Diencephalon (tissue), 1 donor: ENCODE measurements at places on chromosomes 4 and X. TPM values are rescaled to one million over a fixed set of nuclear protein-coding genes. Genes with fewer than 3 reads are reported as not detected.

The CT45A10 gene
- not detected for total RNA-seq

The ITIH6 gene
- not detected for total RNA-seq

The HCFC1 gene
- total RNA-seq: 15.2 TPM

The ZDHHC9 gene
- 31.6 TPM for total RNA-seq

The GLOD5 gene
- not detected for total RNA-seq

The IL1RAPL1 gene
- total RNA-seq: 30.9 TPM

The SLC9B1 gene
- total RNA-seq: 3.7 TPM

The PLXNA3 gene
- total RNA-seq: 20.5 TPM

The NHS gene
- 14.8 TPM for total RNA-seq

The TMEM156 gene
- total RNA-seq: 0.46 TPM

The RNF128 gene
- 7.2 TPM for total RNA-seq

The MMRN1 gene
- 6.2 TPM for total RNA-seq

The VCX3B gene
- not detected for total RNA-seq

The AGA gene
- total RNA-seq: 21.5 TPM

The LEF1 gene
- 26.5 TPM for total RNA-seq

The IGFBP7 gene
- 59.1 TPM for total RNA-seq

The UGT2B15 gene
- total RNA-seq: not detected

The SSX4 gene
- total RNA-seq: not detected

The CENPU gene
- 10.1 TPM for total RNA-seq

The PTTG2 gene
- total RNA-seq: not detected

The CSAG2 gene
- not detected for total RNA-seq

The OGT gene
- total RNA-seq: 191 TPM

The PDS5A gene
- 65.5 TPM for total RNA-seq

The DRP2 gene
- 11.3 TPM for total RNA-seq

The NMU gene
- 4.2 TPM for total RNA-seq

The ARHGAP36 gene
- 8.5 TPM for total RNA-seq

The PNMA6F gene
- 6.9 TPM for total RNA-seq

The SMIM43 gene
- 8.5 TPM for total RNA-seq

The TGIF2LX gene
- not detected for total RNA-seq

The CTAG1B gene
- not detected for total RNA-seq

The SH2D1A gene
- not detected for total RNA-seq

The TRPC5OS gene
- 0.23 TPM for total RNA-seq

The MAGEB17 gene
- total RNA-seq: not detected

The DUSP21 gene
- total RNA-seq: not detected

The MAGEC3 gene
- total RNA-seq: 0.23 TPM

The SPANXD gene
- not detected for total RNA-seq

The CT47B1 gene
- total RNA-seq: not detected

The NLGN4X gene
- 71.3 TPM for total RNA-seq

The NHSL2 gene
- 4.8 TPM for total RNA-seq

The GPR143 gene
- 3.9 TPM for total RNA-seq

The PRRG1 gene
- 15.2 TPM for total RNA-seq
